ENCODE measurements at places on chromosomes 11 and 22. TPM values are rescaled to one million over a fixed set of nuclear protein-coding genes. Genes with fewer than 3 reads are reported as not detected.
A peak's percentile ranks its signal among the peaks of the same experiment; 100 is the strongest.

Gene MMP1
- 0.39 TPM for total RNA-seq

GRCh38 chr22:31271026-31271425 is 21.3 kb downstream of the PIK3IP1 start:
- DNase-seq = no peak
- H3K27ac ChIP-seq = peak overlapping the region; percentile 61
- no peak overlapping the region for H3K4me3 ChIP-seq
- no peaks in the 10 kb centered on the region for H3K4me1 ChIP-seq
- H3K36me3 ChIP-seq = peaks cover 23% of the 10 kb centered on the region
- H3K27me3 ChIP-seq = no peaks in the 10 kb centered on the region

DNA sequence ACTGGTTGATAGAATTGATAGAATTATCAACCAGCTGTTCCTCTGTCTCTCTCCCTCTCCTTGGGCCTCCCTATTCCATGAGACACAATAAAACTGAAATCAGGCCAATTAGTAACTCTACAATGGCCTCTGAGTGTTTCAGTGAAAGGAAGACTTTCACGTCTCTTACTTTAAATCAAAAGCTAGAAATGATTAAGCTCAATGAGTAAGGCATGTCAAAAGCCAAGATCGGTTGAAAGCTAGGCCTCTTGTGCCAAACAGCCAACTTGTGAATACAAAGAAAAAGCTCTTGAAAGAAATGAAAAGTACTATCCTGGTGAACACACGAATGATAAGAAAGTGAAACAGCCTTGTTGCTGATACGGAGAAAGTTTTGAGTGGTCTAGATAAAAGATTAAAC is 16.6 kb downstream of the PIH1D2 start:
- no peak overlapping the region for H3K4me3 ChIP-seq
- peaks cover 26% of the 10 kb centered on the region for H3K36me3 ChIP-seq
- no peak overlapping the region for H3K27ac ChIP-seq
- no peaks in the 10 kb centered on the region for H3K4me1 ChIP-seq

DNA sequence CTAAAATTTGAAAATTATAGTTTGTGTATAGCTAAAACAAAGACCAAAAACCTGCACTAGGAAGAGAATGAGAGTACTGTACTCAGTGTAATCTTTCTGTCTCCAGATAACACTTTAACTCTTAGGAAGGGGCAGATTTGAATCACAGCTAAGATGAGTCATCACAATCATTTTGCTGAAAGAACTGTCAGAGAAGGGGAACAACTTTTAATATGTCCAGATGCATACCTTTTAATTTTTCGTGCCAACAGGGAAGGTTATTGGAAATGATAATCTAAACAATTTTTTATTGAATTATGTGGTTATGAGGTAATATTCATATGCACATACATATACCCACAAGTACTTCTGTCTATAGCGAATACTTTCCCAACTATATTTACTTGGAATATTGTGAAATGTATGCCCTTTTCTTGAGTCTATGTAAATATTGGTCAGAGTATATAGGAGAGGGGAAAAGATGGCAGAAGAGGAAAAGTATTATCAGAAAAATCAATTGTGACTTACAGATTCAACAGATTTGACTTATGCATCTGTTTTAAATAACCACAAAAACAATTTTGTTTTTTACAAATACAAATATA is 51.1 kb upstream of the MUC15 start:
- no peaks in the 10 kb centered on the region for H3K36me3 ChIP-seq
- H3K27ac ChIP-seq = no peak overlapping the region
- no peak for DNase-seq
- no peaks in the 10 kb centered on the region for H3K4me1 ChIP-seq
- no peaks in the 10 kb centered on the region for H3K27me3 ChIP-seq

Gene PLEKHA7
- total RNA-seq = 47.4 TPM

Gene GAL3ST1
- total RNA-seq = 1.8 TPM

Gene E2F8
- total RNA-seq = 1.6 TPM

DNA sequence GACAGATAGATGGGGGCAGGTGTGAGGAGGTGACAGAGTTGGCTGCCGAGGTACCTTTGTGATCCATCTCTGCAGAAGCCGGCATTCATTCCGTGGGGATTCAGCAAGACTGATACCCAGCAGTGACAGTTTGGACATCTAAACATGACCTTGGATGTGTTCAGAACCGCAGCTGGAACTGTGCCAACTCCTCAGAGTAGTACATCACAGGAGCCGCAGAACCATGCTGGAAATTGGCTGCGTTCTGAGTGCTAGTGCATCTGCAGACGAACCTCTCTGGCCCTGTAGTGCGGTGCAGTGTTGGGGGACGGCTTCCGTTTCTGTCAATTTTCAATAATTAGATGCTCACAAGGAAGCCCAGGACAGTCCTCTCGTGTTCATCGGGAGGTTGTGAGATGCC is 772.1 kb downstream of the NTM start:
- H3K27me3 ChIP-seq = no peaks in the 10 kb centered on the region
- H3K4me3 ChIP-seq = no peak overlapping the region
- H3K36me3 ChIP-seq = no peaks in the 10 kb centered on the region
- no peak overlapping the region for H3K27ac ChIP-seq
- no peaks in the 10 kb centered on the region for H3K4me1 ChIP-seq

DNA sequence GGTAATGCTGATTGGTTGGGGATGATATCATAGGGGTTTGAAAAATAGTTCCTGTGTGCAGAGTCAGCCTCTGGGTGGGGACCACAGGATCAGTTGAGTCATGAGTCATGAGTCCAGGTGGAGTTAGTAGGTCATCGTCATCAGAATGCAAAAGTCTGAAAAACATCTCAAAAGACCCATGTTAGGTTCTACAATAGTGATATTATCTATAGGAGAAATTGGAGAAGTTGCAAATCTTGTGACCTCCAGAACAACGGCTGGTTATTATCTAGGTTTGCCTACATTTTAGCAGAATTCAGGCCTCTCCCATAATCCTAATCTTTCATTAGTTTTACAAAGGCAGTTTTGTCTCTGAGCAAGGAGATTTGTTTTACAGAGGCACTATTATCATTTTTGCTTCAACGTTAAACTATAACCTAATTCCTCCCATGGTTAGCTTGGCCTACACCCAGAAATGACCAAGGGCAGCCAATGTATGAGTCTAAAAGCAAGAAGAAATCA is 38.9 kb downstream of the MS4A2 start:
- no peaks in the 10 kb centered on the region for H3K36me3 ChIP-seq
- H3K27ac ChIP-seq = no peak overlapping the region
- no peak overlapping the region for H3K4me3 ChIP-seq
- no peak for DNase-seq
- no peaks in the 10 kb centered on the region for H3K27me3 ChIP-seq

Gene RAG1
- total RNA-seq = 1.4 TPM

Gene SLC5A12
- total RNA-seq = not detected

Gene NPAT
- 14.3 TPM for total RNA-seq

DNA sequence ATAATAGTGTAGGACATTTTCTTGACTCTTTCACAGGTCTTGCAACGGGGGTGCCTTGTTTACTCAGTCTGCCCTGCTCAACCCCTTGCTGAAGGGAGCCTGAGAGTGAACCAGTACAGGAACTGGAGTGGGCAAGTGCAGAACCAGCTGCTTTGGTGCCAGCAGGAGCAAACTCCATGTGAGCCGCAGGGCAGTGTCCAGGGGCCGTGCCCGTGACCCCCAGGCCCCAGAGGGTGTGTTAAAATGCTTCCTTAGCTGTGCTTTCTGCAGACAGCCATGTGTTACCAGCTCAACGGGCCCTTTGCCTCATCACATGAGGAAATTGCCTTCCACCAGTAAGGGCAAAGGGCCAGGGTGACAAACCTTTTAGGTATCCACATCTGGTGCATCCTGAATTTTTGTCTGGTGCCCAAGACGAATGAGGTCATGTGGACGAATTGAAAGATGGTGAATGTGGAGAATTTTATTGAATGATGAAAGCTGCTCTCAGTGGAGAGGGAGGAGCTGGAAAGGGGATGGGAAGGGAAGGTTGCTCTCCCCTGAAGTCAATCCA is 53.6 kb upstream of the OR5D13 start:
- no peak overlapping the region for H3K4me3 ChIP-seq
- no peaks in the 10 kb centered on the region for H3K4me1 ChIP-seq
- H3K36me3 ChIP-seq = no peaks in the 10 kb centered on the region
- H3K27me3 ChIP-seq = no peaks in the 10 kb centered on the region
- DNase-seq = peak; percentile 41
- H3K27ac ChIP-seq = no peak overlapping the region

Gene ACR
- total RNA-seq = 1.9 TPM

Gene TMPRSS4
- 8.4 TPM for total RNA-seq

- H3K27me3 ChIP-seq = no peaks in the 10 kb centered on the region
- no peak for DNase-seq
- no peak overlapping the region for H3K27ac ChIP-seq
- no peaks in the 10 kb centered on the region for H3K36me3 ChIP-seq
Observed at GRCh38 chr22:44640618-44641155, 61.3 kb upstream of the PRR5 start.

Gene POU2AF1
- total RNA-seq = 9.4 TPM

DNA sequence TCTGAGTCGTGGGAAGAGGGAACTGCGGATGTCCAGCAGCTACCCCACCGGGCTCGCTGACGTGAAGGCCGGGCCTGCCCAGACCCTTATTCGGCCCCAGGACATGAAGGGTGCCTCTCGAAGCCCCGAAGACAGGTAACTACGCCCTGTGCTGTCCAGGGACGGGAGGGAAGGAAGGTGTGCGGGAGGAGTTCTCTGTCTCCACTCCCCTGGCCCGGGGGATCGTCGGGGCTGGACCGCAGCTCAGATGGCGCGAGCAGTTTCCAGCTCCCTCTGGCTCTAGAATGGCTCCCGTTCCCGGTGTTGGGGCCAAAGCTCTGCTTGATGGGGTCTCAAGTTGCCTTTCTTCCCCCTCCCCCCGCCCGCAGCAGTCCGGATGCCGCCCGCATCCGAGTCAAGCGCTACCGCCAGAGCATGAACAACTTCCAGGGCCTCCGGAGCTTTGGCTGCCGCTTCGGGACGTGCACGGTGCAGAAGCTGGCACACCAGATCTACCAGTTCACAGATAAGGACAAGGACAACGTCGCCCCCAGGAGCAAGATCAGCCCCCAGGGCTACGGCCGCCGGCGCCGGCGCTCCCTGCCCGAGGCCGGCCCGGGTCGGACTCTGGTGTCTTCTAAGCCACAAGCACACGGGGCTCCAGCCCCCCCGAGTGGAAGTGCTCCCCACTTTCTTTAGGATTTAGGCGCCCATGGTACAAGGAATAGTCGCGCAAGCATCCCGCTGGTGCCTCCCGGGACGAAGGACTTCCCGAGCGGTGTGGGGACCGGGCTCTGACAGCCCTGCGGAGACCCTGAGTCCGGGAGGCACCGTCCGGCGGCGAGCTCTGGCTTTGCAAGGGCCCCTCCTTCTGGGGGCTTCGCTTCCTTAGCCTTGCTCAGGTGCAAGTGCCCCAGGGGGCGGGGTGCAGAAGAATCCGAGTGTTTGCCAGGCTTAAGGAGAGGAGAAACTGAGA is 1.4 kb downstream of the ADM start:
- H3K27ac ChIP-seq = peak overlapping the region; percentile 85
- H3K4me1 ChIP-seq = peaks cover 75% of the 10 kb centered on the region
- H3K4me3 ChIP-seq = peak overlapping the region; percentile 57
- H3K36me3 ChIP-seq = no peaks in the 10 kb centered on the region
- DNase-seq = peak; percentile 85

Gene CABP4
- total RNA-seq = 2.4 TPM

Gene BATF2
- 5.5 TPM for total RNA-seq

Gene MIF
- 325 TPM for total RNA-seq

Gene RBMXL2
- total RNA-seq = not detected

DNA sequence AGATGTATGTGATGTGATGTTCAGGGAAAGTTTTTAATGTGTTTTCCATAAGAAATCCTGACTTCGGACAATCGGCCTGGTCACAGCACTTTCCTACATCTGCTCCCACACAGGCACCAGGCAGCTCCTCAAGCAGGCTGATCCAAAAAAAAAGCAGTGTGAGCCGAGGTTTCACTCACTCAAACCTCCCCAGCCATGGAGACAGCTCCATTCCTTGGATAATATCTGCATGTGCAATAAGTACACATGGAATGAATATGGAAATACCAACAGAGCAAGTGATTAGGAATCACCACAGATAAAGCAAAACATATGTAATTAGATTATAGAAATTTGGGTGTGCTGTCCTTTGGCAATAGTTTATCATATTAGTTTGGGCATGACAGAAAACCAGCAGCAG is 88.8 kb upstream of the API5 start:
- no peaks in the 10 kb centered on the region for H3K27me3 ChIP-seq
- H3K4me3 ChIP-seq = no peak overlapping the region
- DNase-seq = no peak
- no peaks in the 10 kb centered on the region for H3K4me1 ChIP-seq
- no peaks in the 10 kb centered on the region for H3K36me3 ChIP-seq
- H3K27ac ChIP-seq = no peak overlapping the region

DNA sequence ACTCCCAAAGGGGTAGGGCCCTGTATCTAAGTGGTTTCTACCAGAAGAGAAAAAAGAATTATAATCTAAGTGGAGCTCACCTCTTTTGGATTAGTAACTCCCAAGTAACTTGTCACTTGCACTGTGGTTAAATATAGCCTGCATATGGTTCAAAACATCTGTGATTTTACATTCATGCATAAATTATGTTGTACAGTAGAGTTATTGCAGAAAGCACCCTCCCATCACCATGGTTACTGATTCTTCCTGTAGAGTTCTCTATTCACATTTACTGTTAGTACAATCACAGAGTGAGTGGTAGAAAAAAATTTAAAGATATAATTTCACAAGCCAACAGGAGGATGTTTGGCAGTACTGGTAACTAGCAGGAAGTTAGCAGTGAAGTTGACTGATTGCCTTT is 80.4 kb downstream of the LRRC4C start:
- DNase-seq = no peak
- H3K27ac ChIP-seq = no peak overlapping the region
- no peaks in the 10 kb centered on the region for H3K4me1 ChIP-seq
- H3K36me3 ChIP-seq = no peaks in the 10 kb centered on the region

GRCh38 chr11:100682247-100682969 is 4.7 kb upstream of the ARHGAP42 start:
- no peaks in the 10 kb centered on the region for H3K27me3 ChIP-seq
- no peaks in the 10 kb centered on the region for H3K36me3 ChIP-seq
- peaks cover 9% of the 10 kb centered on the region for H3K4me1 ChIP-seq
- H3K27ac ChIP-seq = no peak overlapping the region

DNA sequence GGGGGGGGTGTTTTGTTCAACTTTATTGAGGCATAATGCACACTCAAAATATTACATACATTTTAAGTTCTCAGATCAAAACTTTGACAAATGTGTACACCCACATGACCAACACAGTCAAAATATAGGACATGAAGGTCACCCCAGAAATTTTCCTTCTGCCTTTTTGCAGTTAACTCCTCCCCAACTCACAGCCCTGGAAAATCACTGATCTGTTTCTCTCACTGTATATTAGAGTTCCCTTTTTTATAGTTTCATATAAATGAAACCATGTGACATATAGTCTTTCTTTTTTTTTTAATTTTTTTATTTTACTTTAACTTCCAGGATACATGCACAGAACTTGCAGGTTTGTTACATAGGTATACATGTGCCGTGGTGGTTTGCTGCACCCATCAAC is 4.6 kb downstream of the TMPRSS5 start:
- H3K4me1 ChIP-seq = no peaks in the 10 kb centered on the region
- no peaks in the 10 kb centered on the region for H3K27me3 ChIP-seq
- no peaks in the 10 kb centered on the region for H3K36me3 ChIP-seq
- H3K4me3 ChIP-seq = no peak overlapping the region
- no peak overlapping the region for H3K27ac ChIP-seq
- no peak for DNase-seq

Gene ALX4
- total RNA-seq = not detected

- peaks cover 54% of the 10 kb centered on the region for H3K4me1 ChIP-seq
- H3K4me3 ChIP-seq = no peak overlapping the region
- DNase-seq = no peak
- no peak overlapping the region for H3K27ac ChIP-seq
Observed at GRCh38 chr22:21570398-21570797, 2.9 kb downstream of the UBE2L3 start.
